ENCODE measurements at places on chromosomes 11 and 22.

DNA sequence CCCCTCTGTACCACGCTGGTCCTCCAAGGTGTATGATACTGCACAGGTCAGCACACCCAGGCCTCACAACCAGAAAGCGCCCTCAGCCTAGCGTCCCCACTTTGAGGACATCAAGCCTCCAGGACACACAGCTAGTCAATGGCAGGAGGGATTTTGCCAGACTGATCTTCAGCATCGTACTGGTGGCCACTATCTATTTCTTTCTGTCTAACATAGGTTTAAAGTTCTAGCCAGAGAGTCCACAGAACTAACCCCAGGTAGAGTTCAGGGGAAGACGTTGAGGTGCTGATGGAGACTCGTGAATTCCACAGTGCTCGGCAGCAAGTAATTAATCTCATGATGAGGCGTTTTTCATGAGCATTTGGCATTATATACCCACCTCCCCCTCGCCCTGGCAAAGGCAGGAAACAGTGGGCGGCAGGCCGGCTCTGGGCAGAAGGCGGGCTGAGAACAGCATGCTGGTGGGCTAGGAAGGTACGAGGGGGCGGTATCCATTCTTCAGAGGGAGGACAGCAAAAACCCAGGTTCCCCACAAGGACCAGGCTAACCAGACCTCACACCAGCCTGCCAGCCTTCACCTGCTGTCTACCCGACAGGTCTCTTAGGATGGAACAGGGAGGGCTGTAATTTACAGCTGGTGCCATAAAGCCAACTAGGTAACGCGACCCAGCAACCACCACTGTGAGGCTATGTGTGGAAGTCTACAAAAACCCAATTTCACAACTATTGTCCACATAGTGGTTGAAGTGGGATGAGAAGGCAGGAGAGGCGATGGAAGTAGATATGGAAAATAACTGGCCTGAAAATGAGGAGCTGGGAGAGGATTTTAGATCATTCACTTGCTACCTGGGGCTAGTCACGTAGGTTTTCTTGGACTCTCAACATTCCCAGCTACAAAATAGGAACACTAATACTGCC is 18.5 kb downstream of the MYH9 start:
- DNase-seq = no peak

DNA sequence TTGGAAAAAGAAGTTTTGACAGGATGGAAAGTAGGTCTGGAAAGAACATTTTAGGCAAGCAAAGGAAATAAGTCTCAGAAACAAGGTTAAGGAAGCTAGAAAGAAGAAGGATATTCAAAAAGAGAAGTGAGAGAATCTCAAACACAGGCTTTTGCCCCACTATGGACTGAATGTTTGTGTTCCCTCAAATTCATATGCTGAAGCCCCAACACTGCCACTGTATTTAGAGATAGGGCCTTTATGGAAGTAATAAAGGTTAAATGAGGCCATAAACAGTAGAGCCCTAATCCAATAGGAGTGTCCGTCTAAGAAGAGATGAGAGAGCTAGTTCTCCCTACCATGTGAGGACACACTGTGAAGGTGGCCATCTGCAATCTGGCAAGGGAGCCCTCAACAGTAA is 20.6 kb upstream of the RPS13 start:
- DNase-seq = no peak

- peak; percentile 98 for DNase-seq
These were observed at the start of gene TRMT112 for GRCh38 chr11:64317325-64317960. TSS of gene TRMT112 (minus strand) at chr11:64317559. CDS start at chr11:64317526, 33 bp downstream.

DNA sequence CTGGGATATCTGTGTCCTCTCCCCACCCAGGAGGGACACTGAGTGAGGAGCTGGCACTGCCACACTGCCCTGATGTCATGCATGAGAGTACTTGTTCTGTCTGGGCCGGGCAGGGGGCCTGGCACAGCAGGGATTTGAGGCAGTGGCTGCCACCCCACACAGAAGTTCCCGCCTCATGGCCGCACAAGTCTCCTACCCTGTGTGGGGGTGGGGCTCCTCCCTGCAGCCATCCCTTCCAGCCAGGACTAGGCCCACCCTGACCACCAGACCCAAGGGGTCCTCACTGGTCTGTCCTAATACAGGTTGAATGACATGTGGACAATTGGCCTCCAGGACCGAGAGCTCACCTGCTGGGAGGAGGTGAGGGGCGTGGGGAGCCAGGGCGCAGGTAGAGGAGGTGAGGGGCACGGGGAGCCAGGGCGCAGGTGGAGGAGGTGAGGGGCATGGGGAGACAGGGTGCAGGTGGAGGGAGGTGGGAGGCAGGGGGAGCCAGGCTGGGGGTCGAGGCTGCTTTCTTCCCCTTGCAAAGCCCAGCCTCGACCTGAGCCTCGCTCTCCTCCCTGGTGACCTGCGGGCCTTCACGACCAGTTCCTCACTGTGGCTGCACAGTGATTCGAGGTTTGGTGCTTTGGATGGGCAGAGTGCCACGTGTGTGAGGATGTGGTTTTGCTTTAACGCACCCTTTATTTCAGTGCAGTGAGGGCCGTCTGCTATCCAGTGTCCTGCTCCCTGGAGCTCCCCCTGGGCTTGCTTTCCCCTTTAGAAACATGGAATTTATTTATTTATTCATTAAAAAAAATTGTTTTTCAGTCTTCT is 7.4 kb downstream of the LZTR1 start:
- DNase-seq = no peak

- no peak for DNase-seq
These were observed 1012.7 kb downstream of the TBC1D22A start for GRCh38 chr22:47775191-47775590.

- DNase-seq = no peak
These were observed 43.8 kb downstream of the RPL27A start for GRCh38 chr11:8726395-8726794.

- DNase-seq = no peak
These were observed 19.4 kb downstream of the IRF7 start for GRCh38 chr11:596374-596773.

- no peak for DNase-seq
These were observed 51.2 kb upstream of the ELF5 start for GRCh38 chr11:34564807-34565241.

DNA sequence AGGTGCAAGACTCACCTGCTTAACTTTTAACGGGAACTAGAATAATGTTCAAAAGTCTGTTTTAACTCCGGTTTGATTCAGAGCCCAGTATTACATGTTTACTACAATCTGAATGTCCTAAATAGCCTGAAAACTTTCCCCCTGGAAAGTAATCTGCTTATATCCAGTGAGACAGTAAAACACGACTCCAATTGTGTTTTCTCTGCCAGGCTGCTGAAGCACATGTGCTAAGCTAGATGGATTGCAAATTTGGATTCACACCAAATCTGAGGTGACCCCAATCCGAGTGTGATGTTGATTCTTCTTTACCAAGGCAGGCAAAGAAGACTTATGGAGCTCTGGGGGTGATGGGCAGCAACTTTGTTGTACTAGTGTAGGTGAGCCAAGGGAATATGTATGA is 158.7 kb upstream of the PDGFD start:
- DNase-seq = no peak

- DNase-seq = no peak
These were observed 97.6 kb downstream of the FEZ1 start for GRCh38 chr11:125398475-125398874.

GRCh38 chr11:2442589-2442988 is 1.7 kb downstream of the TRPM5 start:
- no peak for DNase-seq

DNA sequence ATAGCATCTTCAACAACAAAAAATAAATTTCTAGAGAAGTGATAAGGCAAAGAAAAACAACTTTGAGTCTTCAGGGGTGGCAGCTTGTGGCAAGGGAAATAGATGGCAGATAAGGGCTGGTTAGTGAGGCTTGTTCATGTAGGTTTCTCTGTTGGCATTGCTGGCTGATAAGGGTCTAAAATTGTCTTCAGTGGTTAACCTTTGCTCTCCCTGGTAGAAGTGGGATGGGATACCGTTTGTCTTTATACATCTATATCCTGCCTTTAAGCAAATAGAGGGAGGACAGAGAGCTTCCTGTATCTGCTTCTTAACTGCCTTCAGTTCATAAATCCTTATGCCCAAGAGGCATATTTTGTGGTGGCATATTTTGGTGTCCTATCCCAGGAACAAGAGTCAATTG is 57.1 kb downstream of the TRAF6 start:
- peak; percentile 12 for DNase-seq

DNA sequence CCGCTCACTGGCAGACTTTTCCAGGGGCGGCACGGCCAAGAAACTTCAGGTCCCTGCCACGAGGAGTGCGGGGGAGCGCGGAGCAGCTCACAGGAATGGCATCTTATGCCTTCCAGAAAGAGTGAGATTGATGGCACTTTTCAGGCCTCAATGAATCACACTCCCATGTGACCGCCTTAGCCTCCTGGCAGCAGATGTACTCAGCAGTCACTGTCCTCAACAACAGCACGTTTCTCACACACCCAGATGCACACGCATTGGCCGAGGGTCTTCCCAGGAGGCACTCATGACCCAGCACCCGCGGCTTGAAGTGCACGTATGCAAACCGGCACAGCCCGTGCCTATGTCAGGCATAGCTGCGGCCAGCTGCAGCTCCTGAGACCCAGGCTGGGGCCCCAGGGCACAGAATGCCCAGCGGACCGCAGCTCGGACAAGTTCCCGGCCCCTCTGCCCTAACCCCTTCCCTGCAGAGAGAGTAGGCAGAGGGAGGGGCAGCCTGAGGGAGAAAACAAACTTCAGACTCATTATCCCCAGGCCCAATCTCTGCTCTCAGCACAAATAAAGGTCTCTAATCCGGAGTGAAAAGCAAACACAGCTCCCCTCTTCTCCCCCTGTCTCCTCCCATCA is 48.3 kb downstream of the RPUSD4 start:
- DNase-seq = peak; percentile 54

- DNase-seq = no peak
These were observed 546.8 kb downstream of the BUD13 start for GRCh38 chr11:116225784-116226585.

DNA sequence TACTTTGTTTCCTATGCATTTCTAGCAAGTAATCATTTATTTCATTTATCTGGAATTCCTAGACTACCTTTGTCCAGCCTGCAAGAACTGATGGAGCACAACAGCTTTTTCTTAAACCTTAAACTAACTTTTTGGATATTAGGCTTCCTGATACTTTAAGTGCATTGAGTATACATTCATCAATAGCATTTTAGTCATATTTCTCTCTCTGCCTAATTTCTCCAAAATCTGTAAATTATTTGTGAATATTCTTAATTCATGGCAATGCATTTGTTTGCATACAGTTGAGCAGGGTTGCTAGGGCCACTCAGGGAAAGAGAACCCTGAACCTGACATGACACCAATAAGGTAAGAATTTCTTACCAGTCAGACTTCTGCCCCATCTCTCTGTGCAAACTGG is 29.1 kb upstream of the APLNR start:
- DNase-seq = no peak

- no peak for DNase-seq
These were observed 34.7 kb upstream of the TOLLIP start for GRCh38 chr11:1344056-1344635.

DNA sequence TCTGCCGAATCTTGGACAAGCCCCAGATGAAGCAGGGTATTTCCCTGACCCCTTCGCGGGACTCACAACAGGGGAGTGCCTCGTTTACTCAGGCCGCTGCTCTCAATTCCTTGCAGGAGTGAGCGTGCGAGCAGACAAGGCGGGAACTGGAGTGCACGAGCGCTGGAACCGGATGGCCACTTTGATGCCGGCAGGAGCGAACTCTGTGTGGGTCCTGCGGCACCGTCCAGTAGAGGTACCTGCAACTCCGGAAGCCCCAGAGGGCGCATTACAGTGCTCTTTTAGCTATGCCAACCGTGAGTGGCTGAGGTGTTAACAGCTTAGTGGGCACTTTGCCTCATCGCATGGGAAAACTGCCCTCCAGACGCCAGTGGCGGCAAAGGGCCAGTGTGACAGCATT is 182.3 kb upstream of the ANO3 start:
- no peak for DNase-seq

DNA sequence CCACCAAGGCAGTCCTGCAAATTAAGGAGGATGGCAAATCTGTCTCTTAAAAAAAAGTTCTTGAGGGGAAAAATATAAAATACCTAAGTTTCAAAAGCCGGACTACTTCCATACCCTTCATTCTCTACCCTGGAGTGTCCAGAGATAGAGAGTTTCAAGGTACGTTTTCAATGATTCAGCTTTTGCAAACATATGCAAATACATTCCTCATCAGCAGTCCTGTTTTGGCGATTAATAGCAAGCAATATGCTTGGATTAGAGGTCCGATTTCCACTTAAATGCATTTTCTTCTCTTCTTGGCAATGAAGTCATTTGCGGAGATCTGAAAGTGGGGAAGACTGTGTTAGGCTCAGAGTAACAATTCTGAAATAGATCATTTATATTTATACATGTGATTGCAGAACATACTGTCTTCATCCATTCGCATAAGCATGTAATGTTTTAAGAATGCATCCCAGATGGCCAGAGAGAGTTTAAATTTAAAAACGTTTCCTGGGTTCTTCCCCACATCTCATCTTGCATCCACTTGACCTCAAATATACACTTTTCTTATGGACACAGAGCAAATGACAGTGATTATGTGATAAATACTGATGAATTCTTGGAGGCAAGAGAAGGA is 13.8 kb upstream of the TFIP11 start:
- DNase-seq = no peak

- no peak for DNase-seq
These were observed 68.5 kb upstream of the NARS2 start for GRCh38 chr11:78642979-78643675.

GRCh38 chr11:116651737-116652237 is 121.0 kb downstream of the BUD13 start:
- DNase-seq = no peak

GRCh38 chr11:73198677-73199076 is 19.4 kb upstream of the P2RY2 start:
- peak; percentile 77 for DNase-seq

- no peak for DNase-seq
These were observed 47.2 kb downstream of the MRGPRX2 start for GRCh38 chr11:19013181-19013857.

GRCh38 chr22:19820880-19821522 is 33.7 kb downstream of the GNB1L start:
- no peak for DNase-seq

GRCh38 chr11:70824605-70825245 is 426.4 kb downstream of the CTTN start:
- DNase-seq = no peak

DNA sequence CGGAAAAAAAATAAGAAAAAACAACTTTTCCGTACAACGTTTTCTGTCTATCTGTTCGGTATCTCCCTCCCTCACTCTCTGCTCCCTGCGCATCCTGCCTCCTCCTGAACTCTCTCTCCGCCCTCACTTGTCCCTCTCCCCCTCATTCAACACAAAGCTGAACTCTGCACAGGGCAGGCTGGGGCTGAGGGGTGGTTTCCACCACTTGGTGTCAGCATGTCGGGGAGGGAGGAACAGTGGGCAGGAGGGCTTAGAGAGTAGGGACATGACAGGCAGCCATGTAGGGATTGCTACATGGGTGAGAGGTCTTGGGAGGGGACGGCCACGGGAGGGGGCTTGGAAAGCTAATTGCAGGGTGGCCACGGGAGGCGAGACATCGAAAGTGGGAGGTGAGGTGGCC is 17.6 kb downstream of the SLC22A12 start:
- DNase-seq = no peak

GRCh38 chr11:45104006-45104789 is 42.2 kb upstream of the PRDM11 start:
- DNase-seq = no peak

GRCh38 chr22:23239429-23239828 is 59.1 kb downstream of the BCR start:
- no peak for DNase-seq

GRCh38 chr22:44369916-44370801 is 57.4 kb upstream of the SHISAL1 start:
- DNase-seq = no peak

- no peak for DNase-seq
These were observed 53.2 kb downstream of the PIK3C2A start for GRCh38 chr11:17154409-17155159.
